ENCODE measurements at places on chromosomes 4 and X. TPM values are rescaled to one million over a fixed set of nuclear protein-coding genes. Genes with fewer than 3 reads are reported as not detected.

DNA sequence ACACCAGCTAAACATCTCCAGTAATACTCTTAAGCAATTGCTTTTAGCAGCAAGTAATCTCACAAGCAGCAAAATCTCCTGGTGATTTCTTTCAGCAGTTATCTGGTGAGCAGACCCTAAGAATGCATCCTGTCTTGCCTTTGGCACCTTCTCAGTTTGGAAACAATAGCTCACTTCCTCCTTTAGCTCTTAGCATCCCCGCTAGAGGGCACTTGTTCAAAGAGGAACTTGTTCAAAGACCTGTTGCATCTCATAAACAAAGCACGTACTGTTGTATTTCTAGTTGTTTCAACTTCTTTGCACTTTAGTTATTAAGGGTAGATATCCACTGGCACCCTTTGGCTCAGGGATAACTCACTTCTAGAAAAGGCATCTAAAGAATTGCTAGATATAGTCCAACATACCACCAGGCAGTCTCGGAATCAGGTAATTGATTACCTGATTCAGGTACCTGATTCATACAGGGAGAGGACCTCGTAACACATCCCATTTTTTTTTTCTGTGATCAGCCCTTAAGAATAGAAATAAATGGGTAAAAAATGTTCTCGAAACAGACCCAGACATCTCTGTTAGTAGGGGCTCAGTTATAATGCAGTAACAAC lies 81.9 kb upstream of the QRFPR start:
- H3K36me3 ChIP-seq = no peaks in the 10 kb centered on the region
- H3K27ac ChIP-seq = no peak overlapping the region
- H3K4me3 ChIP-seq = no peak overlapping the region

DNA sequence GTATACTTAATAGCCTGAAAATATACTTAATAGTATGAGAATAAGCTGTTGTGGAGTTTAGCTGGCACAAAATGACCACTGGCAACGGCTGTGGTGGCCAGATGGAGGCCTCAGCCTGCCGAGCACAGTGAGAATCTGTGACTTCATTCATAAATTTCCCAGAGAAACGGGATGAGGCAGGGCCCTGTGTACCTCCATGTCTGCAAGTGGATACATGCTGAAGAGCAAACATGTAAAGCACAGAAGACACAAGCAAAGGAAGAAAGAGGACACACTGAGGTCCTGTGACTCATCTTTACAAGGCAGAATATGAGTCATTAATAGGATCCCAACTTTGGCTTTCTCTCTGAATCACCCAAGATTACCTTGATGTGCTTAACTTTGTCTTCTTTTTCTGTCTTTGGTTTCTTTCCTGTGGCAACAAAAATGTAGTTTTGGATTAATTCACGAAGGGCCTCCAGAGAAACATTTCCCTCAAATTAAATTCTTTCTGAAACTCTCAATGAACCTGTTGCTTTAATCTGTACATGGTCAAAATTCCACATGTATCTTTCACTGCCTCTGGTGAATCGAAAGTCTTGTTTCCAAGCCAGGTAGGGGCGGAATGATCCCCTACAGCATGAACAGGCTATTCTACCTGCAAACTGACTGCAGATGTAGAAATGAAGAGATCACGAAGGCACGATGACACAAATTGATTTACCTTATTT lies 56.4 kb downstream of the IRF2 start:
- H3K27ac ChIP-seq = peak overlapping the region; percentile 70
- H3K4me1 ChIP-seq = no peaks in the 10 kb centered on the region
- peaks cover 19% of the 10 kb centered on the region for H3K36me3 ChIP-seq
- H3K4me3 ChIP-seq = peak overlapping the region; percentile 28
- DNase-seq = no peak
- H3K27me3 ChIP-seq = no peaks in the 10 kb centered on the region

GRCh38 chrX:97844943-97845342 lies 961.2 kb downstream of the RPA4 start:
- no peak overlapping the region for H3K27ac ChIP-seq
- no peaks in the 10 kb centered on the region for H3K27me3 ChIP-seq
- H3K36me3 ChIP-seq = no peaks in the 10 kb centered on the region
- H3K4me1 ChIP-seq = no peaks in the 10 kb centered on the region
- DNase-seq = peak; percentile 61
- H3K4me3 ChIP-seq = no peak overlapping the region

DNA sequence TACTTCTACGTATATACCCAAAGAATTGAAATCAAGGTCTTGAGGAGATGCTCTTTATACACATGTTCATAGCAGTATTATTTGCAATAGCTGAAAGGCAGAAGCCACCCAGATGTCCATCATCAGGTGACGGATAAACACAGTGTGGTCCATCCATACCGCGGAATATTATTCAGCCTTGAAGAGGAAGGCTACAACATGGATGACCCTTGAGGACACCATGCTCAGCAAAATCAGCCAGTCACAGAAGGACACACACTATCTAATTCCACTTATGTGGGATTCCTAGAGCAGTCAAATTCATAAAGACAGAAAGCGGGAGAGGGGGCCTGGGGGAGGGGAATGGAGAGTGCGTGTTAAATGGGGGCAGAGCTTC lies 44.5 kb downstream of the RGS12 start:
- H3K36me3 ChIP-seq = no peaks in the 10 kb centered on the region
- no peaks in the 10 kb centered on the region for H3K27me3 ChIP-seq
- H3K27ac ChIP-seq = no peak overlapping the region

DNA sequence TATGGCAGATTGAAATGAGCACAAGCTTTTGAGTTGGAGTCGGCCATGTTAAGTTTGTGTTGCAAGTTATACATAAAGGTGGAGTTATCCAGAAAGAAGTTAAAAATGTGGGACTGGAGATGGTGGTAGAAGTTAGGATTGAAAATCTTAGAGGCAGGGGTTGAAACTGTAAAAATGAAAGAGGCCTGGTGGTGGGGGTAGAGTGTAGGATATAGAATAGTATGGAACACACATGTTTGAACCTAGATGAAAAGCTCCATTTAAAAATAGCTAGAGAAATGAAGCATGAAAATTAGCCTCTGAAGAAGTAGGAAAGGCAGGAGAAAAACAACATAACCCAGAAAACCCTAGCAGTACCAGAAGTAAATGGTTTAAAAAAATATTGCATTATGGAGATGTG lies 131.8 kb upstream of the ENPEP start:
- no peaks in the 10 kb centered on the region for H3K4me1 ChIP-seq
- H3K36me3 ChIP-seq = no peaks in the 10 kb centered on the region
- no peak overlapping the region for H3K27ac ChIP-seq
- H3K27me3 ChIP-seq = no peaks in the 10 kb centered on the region
- DNase-seq = no peak
- H3K4me3 ChIP-seq = no peak overlapping the region

GRCh38 chr4:1778642-1779392 lies 14.3 kb upstream of the FGFR3 start:
- no peaks in the 10 kb centered on the region for H3K36me3 ChIP-seq
- H3K4me1 ChIP-seq = no peaks in the 10 kb centered on the region
- peaks cover 12% of the 10 kb centered on the region for H3K27me3 ChIP-seq

GRCh38 chrX:25343060-25343459 lies 327.3 kb upstream of the ARX start:
- no peaks in the 10 kb centered on the region for H3K36me3 ChIP-seq
- H3K4me3 ChIP-seq = no peak overlapping the region
- no peaks in the 10 kb centered on the region for H3K4me1 ChIP-seq
- no peak for DNase-seq

The ACE2 gene
- total RNA-seq = 0.33 TPM
